LNCaP clone FGC (cell line): ENCODE measurements at places on chromosomes 2 and 18.

- DNase-seq = no peak
Observed at GRCh38 chr2:175167076-175167791, 769 bp downstream of the ATF2 start.

DNA sequence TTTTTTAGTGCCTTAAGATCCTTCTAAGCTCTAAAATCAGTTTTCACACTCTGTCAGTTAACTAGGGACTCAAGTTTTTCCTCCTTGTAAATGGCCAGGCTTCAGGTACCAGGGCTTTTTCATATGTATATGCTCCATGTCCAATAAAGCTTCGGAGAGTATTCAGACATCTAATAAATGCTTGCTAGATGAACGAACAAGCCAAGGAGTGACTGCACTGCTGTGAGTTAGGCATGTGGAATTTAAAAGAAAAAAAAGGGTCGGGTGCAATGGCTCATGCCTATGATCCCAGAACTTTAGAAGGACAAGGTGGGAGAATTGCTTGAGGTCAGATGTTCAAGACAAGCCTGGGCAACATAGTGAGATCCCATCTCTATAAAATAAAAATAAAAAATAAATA lies 81.9 kb downstream of the CDH2 start:
- DNase-seq = no peak

DNA sequence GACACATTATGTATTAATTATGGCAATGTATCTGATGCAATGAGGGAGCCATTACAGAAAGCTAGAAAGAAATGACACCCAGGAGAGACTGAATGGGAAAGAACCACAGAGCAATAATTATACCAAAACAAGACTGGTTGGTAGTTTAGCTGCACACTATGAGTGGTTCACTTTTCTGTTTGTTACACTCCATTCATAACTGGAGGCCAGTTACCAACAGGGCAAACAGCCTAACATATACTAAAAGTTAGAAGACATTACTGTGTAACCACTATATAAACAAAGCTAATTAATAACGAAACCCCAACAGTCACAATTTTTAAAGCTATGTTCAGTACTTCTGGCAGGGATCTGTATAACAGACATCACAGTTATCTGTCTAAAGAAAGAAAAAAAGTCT lies 49.4 kb downstream of the NBAS start:
- DNase-seq = no peak

GRCh38 chr2:128549646-128550260 lies 231.1 kb upstream of the HS6ST1 start:
- DNase-seq = no peak

DNA sequence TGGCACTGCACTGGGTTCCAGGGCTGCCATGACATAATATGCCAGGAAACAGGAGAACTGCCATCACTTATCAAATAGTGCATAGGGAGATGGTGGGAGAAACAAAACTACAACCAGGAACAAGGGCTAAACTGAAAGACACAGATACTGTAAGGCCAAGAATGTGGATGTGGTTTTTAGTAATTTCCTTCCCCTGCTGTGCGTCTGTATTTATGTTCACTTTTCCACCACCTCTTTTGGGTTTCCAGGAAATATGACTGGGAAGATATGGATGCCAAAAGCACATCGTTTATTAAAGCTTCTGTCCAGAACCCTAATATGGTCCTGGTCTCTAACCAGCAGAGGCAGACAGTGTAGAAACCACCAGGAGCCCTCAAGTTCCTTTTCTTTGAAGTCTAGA lies 759.7 kb upstream of the FANCL start:
- DNase-seq = no peak

DNA sequence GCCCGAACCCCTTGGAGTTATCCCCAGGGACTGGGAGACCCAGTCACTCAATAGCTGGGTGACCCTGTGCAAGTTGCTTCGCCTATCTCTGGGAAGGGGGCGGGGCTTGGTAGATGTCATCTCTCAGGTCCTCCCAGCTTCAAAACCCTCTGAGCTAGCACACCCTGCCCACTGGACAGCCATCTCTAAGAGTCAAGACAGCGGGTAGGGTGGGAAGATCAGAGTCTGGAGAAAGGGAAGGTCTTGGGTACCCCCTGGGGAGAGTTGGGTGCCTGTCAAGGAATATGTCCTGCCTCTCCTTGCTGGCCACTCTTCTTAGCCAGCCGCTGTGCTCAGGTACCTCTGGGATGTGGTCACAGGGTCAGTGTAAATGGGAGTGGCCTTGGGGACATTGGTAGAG lies 8.0 kb downstream of the GLI2 start:
- no peak for DNase-seq

- DNase-seq = no peak
Observed at GRCh38 chr2:237222178-237222577, 136.5 kb downstream of the COPS8 start.

GRCh38 chr2:86764661-86765309 lies 25.9 kb downstream of the CD8A start:
- no peak for DNase-seq

- no peak for DNase-seq
Observed at GRCh38 chr2:10864251-10864650, 47.5 kb upstream of the KCNF1 start.

DNA sequence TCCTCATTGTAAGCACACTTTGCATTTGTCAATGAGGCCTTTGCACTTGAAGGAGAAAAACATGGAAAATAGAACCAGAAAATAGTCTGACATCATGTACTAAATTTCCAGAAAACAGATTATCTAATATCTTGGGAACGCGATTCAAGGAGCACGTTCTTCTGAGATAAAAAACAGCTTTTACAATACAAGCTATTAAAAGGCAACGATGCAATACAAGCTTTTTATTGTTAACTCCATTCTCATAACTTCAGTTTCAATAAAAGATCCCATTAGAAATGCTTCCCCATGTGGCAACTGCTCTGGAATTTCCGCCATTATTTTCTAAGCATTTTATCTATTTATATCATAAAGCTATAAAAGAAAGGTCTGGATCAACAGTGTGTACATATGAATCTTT lies 40.3 kb downstream of the NRXN1 start:
- no peak for DNase-seq

DNA sequence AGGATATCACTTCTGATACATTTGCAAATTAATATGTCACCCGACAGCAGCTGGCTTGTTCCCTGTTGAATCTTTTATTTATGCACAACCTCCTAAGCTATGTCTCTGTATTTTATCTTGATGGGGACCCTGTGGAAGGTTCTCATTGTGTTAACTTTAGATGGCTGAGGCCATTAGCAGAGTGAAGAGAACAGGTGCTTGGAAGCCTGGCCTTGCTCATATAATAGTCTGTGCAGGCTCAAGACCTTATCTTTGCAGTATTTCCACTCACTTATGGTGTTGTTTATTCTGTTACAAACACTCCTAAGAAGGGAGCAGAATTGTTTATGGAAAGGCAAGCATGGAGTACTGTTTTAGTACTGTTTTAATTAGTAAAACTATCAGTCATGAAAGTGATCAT lies 107.6 kb downstream of the SETBP1 start:
- DNase-seq = no peak

DNA sequence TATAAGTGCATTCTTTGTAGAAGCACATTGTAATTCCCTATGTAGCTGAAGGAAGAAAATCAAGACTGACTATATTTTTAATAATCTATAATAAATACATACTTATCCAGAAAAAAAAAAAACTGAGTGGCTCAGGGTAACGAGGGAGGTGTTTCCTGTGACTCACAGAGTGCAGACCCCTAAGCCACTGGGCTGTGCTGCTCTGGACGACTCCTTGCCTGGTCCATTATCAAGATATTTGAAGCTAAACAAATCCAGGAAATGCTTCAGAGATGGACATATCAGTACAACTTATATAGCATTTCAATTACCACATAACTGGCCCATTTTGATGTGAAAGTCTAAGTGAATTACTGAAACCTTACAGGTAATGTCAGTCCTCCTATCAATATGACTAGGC lies 80.6 kb downstream of the PIGN start:
- no peak for DNase-seq

DNA sequence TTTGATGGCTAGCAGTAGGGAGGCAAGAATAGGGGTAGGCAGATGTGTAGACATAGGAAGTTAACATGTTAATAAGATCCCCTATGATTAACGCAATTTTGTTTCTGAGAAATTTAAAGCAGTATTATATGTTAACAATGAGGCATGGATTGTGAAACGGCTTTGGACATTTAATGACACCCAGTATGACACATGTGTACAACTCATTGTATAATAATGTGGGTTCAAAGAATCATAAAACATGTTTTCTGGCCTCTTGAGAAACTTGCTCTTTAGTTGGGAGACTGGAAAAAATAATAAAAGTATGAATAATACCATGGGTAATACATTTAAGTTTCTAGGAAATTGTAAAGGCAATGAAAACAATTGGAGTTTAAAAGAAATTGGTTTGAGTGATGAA lies 332.1 kb upstream of the CDH20 start:
- no peak for DNase-seq

DNA sequence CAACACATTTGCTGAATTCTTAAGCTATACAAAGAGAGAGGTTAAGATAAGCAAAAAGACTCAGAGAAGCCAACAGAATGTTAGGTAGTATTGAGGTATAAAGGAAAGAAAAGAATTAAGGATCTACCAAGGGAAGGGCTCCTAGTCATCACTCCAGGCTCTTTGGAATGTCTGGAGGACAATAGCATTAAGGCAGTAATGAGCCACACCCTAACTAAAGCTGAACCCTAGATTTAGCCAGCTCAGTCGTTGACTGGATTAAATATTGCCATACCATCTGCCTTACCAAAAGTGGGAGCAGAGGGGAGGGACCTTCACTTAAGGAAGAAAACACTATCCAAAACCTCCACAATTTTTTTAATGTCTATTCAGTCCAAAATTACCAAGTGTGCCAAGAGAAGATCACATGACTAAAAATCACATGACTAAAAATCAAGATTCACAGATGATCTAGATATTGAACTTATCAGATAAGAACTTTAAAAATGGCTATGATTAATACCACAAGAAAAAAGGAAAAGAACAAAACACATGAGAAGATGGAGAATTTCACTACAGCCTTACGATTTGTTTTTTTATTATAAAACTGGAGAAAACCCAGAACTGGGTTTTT lies 59.7 kb downstream of the EXOC6B start:
- no peak for DNase-seq

DNA sequence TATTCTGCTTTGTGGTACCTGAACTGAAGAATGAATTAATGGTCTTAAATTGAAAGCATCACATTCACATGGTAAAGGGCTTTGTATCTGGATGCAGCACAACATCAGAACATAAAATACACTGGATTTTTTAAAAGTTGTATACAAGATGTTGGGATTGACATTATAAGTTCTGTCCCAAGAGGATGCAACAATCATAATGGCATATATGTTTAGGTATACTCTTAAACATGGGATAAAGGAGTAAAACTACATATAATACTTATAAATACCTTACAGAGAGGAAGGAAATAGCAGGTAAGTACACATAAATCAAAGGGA lies 171.9 kb downstream of the THADA start:
- no peak for DNase-seq

DNA sequence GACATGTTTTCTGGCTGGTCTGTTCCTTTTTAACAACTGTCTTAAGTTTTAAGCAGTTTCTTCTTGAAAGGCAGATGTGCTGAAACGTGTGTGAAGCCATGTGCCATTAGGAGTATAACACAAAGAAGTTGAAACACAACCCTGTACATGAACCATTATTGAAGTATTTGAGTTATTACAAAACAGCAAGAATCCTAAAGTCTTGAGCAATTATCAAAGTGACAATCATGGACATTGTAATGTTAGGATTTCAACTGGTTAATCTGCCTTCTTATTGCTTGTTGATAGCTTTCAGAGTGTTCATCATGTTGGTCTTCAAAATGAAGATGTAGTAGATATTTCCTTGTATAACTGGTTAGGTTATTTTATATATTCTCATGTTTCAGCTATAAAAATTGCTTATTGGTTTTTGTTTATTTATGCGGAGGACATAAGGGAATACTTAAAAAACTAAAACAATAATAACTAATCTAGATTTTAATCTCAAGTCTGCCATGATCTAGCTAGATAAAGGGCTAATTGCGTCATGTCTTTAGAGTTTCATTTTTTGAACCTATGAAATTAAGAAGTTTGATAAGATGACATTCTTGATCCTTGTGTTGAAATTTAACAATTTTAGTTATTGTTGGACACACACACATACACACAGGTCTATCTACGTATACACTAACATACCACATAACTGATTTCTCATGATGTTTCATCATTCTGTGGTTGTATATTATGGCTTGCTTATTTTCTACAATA lies 21.1 kb downstream of the PPP1R1C start:
- DNase-seq = no peak

GRCh38 chr18:57859314-57859713 lies 56.2 kb upstream of the ATP8B1 start:
- no peak for DNase-seq

DNA sequence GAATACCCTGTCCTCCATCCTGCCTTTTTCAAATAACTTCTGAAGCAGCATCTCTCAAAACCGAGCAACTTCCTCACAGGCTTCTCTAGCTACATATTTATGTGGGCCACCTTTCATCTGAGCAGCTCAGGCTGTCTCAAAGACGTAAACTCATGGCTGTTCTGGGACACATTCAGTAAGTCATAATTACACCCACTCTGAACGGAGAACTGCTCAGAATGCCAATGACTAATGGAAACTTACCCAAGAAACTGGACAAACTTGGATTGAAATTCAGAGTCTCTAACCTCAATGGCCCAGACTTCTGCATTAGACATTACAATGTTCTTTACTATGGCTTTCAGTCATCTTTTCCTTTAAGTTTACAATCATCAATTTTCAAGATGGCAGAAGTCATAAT lies 145.2 kb downstream of the RAD51AP2 start:
- no peak for DNase-seq
